ENCODE measurements at places on chromosomes 1 and 21.
A peak's percentile ranks its signal among the peaks of the same experiment; 100 is the strongest.

- DNase-seq = no peak
These were observed 39.5 kb upstream of the C1orf87 start for GRCh38 chr1:60113028-60113427.

DNA sequence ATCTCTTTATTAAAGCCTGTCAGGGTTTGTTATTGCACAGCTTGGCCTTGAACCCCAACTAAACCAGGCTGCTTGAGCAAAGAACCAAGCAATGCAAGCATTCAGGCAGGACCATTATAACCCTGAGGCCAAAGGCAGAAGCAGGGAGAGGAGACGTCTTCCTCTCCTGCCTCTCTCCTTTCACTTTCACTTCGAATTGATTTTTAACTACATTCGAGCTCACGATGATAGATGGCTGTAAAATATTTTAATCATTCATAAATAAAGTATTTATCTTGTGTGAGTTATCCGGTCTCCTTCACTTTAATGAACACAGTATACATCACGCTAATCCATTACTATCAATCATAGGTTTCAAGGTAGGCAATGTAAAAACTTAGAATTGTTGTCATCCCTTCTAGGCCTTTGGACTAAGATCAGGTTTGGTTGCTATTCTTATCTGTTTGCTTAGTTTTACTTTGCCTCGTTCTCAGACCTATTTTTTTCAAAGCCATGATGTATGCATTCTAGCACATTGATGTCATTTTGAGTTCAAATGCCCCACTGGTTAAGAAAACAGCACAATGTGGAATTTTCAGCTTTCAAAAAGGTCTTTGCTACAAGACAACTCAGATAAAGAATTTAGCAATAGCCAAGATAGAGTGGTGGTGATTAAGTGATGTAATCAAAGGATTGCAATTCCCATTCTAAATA lies 480.2 kb upstream of the RUNX1 start:
- peak; percentile 25 for DNase-seq

DNA sequence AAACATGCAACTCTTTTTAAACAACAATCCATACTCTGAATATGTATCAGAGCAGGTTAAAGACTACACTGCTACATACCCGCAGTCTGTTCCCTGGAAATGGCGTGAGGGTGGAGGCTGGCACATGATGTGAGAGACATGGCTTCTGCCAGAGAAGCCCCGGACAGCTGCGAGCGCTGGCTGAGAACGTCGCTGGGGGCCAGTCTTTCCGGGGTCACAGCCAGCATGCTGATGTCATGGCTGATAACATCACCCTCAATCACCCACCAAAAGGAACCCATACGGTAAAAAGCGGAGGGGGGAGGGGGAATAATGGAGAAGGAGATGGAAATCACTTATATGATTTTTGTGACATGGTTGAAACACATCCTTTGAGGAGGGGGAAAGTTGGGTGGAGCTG lies 29.1 kb downstream of the C1orf198 start:
- no peak for DNase-seq

DNA sequence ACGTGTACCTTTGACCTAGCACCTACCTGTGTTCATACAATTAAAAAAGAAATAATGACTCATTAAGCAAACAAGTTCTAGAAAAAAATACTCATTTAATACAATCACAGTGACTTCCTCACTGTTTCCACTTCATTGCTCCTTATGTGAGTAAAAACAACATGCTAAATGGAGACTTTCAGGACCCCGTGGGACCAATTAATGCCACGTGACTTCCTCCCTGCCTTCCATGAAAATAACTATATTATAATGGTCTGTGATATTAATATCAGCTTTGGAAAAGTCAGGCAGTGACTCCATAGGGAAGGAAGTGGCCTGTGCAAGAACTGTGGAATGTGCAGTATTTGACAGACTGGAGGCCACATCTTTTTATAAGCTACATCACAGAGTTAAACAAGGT lies 337.8 kb downstream of the HLX start:
- peak; percentile 33 for DNase-seq

GRCh38 chr1:68173283-68173935 lies 58.9 kb downstream of the WLS start:
- DNase-seq = no peak

GRCh38 chr1:16204634-16205333 lies 7.7 kb downstream of the ARHGEF19 start:
- no peak for DNase-seq

- DNase-seq = no peak
These were observed 16.0 kb upstream of the OLIG1 start for GRCh38 chr21:33053951-33054350.

- no peak for DNase-seq
These were observed 24.2 kb upstream of the SYDE2 start for GRCh38 chr1:85224734-85225623.

DNA sequence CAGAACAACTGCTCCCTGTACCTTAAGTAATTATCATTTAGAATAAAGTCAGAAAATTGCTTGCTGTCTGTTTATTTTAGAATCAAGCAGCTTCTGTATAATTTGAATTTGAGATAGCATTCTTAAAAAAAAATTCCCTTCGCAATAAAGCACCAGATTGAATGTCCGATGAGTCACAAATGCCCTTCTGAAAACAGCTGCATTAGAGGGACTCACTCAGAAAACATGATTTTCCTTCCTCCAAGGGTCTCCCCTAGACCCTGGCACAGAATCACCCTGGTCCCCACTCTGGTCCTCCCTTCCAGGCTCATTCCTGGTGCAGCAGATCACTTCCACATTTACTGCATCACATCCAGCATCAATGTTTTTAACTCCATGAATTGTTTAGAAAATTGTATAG lies 471.1 kb upstream of the VAMP3 start:
- DNase-seq = peak; percentile 87

- DNase-seq = no peak
These were observed 53.6 kb upstream of the MUTYH start for GRCh38 chr1:45393718-45394302.

GRCh38 chr1:229058111-229058561 lies 212.8 kb upstream of the RAB4A start:
- DNase-seq = no peak

- DNase-seq = no peak
These were observed 295.4 kb downstream of the AKT3 start for GRCh38 chr1:243554686-243555085.

DNA sequence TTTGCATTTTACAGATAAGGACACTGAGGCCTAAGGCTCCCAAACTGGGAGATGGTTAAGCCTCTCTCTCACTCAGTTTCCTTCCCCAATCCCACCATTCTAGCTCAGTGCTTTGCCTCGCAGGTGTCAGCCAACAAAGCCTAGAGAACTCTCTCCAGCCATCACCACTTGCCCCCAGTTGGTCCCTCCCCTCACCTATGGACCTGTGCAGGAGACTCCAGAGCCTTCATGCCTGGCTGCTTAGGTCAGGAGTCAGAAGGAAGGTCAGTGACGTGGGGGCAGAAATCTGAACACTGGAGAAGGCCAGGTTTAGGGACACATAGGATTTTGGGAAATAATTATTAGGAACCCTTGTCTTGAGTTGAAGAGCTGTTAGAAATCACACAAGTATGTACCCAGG lies 295.3 kb downstream of the PTPRU start:
- no peak for DNase-seq

DNA sequence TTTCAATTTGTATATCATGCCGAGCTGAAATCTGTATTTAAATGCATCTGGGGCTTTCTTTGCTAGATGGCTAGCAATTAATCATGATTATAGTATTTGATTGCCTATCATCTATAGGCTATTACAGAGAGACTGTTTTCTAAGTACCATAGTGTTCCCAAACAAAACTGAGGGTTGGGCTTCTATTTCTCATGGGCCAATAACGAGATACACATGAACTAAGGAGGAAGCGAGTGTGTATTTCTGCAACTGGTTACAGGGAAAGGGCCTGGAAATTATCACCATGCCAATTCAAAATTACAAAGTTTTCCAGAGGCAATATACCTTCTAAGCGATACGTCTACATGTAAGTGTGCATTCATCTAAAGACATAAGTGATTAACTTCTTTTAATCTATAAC lies 744.5 kb upstream of the BRINP3 start:
- no peak for DNase-seq

Measured in EL (cell line).